ENCODE measurements at places on chromosomes 6 and 20.

DNA sequence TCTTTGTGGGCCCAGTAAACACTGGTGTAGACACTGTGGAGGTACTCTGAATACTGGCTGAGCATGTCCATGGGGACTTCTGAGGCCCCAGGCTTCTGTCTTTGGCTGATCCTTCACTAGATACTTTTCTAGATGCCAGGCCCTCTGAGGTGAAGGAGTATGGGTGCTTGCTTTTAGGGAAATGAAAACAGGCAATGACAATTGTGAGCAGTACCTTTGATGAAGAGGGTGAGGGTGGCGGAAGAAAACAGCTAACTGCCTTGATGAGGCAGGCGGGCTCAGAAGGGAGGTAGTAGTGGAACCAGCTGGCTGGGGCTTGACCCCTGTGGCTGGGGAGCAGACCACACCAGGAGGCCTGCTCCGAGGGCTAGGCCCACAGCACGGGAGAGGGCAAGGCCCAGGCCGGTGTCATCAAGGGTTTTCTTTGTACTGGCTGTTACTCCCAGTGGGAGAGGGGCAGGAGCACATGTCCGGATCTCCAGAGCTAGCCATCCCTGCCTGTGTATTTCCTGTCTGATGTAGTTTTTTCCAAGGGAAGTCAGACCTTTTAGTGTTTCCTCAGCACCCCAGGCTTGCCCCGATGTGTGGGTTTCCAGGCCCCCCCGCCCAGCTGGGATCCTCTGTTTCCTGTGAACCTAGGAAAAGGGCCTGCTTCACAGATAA is 3.9 kb downstream of the PLCG1 start:
- no peak for DNase-seq

- no peak for DNase-seq
Measured at GRCh38 chr6:1911474-1911873, 301.8 kb downstream of the FOXC1 start.

GRCh38 chr6:139291813-139292619 is at the start of gene TXLNB:
TXLNB (minus strand) TSS chr6:139291998; CDS start chr6:139288899, 3,099 bp downstream.
- DNase-seq, result peak; percentile 68

DNA sequence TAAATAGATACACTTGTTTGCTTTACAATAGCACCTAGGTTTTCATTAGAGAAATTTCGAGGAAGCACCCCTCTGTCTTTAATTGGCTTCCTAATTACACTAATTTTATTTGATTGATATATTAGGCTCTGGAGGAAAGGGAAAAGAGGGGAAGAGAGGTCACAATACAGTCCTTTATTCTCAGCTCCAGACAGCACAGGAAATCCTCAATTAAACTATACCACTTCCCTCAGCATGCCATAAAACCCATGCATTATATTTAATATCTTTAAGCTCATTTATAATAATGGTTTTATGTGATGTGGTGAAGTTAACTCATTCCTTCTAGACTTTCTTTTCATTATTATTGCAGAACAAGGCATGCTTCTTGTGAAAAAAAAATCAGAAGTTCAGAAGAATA is 17.7 kb upstream of the PDE7B start:
- no peak for DNase-seq

GRCh38 chr20:39946931-39947330 is 742.1 kb downstream of the MAFB start:
- DNase-seq, result no peak

DNA sequence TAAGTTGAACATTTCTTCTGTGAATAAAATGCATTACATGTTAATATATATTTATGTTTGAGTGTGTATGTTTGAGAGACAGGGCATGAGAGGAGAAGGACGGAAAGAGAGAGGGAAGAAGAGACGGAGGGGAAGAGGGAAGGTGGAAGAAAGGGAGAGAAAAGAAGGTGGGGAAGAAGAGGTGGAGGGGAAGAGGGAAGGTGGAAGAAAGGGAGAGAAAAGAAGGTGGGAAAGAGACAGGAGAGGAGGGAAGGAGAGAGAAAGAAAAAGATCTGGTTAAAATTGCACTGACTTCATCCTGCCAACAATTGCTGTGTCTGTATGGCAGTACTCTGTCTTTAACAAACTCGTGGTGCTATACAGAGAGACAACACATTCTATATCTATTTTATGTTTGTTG is 29.0 kb downstream of the FAM83B start:
- DNase-seq, result no peak

GRCh38 chr6:107652526-107653182 is 162.7 kb downstream of the SOBP start:
- DNase-seq, result no peak

DNA sequence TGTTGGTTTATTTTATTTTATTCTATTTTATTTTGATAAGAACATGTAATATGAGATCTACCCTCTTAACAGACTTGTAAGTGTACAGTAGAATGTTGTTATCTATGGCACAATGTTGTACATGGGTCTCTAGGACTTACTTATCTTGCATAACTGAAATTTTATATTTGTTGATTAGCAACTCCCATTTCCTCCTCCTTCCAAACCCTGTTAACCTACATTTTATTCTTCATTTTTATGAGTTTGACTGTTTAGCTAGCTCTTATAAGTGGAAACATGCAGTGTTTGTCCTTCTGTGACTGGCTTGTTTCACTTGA is 37.9 kb upstream of the BCAS1 start:
- DNase-seq, result no peak

- DNase-seq, result no peak
Measured at GRCh38 chr20:58344741-58345140, 35.2 kb downstream of the RAB22A start.

DNA sequence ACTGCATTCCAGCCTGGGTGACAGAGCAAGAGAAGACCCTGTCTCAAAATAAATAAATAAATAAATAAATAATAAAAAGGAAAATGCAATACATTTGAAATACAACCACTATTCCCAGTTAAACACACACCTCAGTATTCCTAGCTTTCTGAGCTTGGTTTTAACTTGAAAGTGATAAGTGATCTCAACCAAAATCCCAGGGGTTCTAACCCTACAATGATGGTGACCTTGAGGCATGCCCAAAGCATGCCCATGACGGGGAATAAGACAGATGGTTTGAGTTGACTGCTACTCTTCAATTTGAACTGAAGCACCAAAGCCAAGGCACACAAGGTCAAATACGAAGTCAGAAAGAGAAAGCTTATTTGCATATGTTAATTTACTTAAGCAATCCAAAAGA is 96.9 kb downstream of the ZFP64 start:
- DNase-seq, result no peak

- DNase-seq, result no peak
Measured at GRCh38 chr6:122715725-122716124, 63.8 kb upstream of the FABP7 start.

GRCh38 chr6:76862936-76863335 is 600.4 kb downstream of the HTR1B start:
- DNase-seq, result no peak

- DNase-seq, result no peak
Measured at GRCh38 chr20:50366270-50367103, 143.7 kb upstream of the PTPN1 start.

All from activated CD4-positive, alpha-beta T cell treated with anti-CD3 and anti-CD28 coated beads for 24 hours (primary cell).